ENCODE measurements at places on chromosomes 12 and 14. TPM values are rescaled to one million over a fixed set of nuclear protein-coding genes. Genes with fewer than 3 reads are reported as not detected.

GRCh38 chr12:55929306-55929791 is 1.6 kb upstream of the DGKA start:
- H3K36me3 ChIP-seq = no peaks in the 10 kb centered on the region
- peaks cover 43% of the 10 kb centered on the region for H3K4me1 ChIP-seq
- H3K27me3 ChIP-seq = no peaks in the 10 kb centered on the region
- DNase-seq = peak; percentile 52
- no peak overlapping the region for H3K27ac ChIP-seq
- no peak overlapping the region for H3K4me3 ChIP-seq

DNA sequence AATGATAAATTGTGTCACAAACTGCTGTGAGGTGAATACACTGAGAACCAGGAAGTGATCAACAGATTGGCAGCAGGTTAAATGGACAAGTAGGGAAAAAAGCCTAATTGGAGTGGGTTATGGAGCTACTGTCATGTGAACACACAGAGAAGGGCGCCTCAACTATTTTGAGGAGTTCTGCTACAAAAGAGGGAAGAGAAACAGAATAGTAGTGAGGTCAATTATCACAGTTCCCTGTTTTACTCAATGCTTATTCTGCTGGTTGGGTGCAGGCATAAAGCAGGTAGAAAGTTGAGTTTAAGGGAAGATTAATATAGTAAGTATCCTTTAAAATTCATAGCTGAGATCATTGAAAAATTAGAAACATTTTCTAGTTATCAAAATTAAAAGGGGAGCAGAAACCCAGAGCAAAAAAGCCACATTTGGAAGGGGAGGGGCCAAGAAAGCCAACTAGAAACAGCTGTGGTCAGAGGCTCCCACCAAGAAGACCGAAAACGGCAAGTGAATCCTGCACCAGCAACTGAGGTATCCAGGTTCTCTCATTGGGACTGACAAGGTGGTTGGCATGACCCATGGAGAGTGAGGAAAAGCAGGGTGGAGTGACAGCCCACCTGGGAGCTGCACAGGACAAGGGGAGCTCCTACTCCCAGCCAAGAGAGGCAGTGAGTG is 105.7 kb downstream of the ZC3H14 start:
- no peaks in the 10 kb centered on the region for H3K36me3 ChIP-seq
- peaks cover 7% of the 10 kb centered on the region for H3K4me1 ChIP-seq
- no peaks in the 10 kb centered on the region for H3K27me3 ChIP-seq
- no peak overlapping the region for H3K27ac ChIP-seq

- H3K4me1 ChIP-seq = no peaks in the 10 kb centered on the region
- H3K27me3 ChIP-seq = no peaks in the 10 kb centered on the region
- H3K36me3 ChIP-seq = no peaks in the 10 kb centered on the region
These were observed 870.6 kb downstream of the NRXN3 start for GRCh38 chr14:79040790-79041189.

Gene ACOT6
- total RNA-seq = not detected

Gene CLEC4E
- total RNA-seq = 1.2 TPM

Measured in stomach (tissue), 19 donors.